Hepatocyte (in vitro differentiated cells): ENCODE measurements at places on chromosomes 2 and 18.

DNA sequence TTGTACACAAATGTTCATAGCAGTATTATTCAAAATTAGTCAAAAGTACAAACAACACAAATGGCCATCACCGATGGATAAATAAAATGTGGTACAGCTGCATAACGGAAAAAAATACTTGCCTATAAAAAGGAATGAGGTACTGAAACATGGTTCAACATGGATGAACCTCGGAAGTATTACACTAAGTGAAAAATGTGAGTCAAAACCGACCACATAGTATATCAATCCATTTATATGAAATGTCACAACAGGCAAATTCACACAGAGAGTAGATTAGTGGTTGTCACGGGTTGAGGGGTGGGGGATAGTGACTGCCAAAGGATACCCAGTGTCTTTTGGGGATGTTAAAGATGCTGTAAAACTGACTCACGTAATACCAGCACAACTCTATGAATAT, 3.5 kb downstream of the SS18 start:
- no peak for DNase-seq

- DNase-seq, result peak; percentile 34
Measured at GRCh38 chr18:79798999-79799370, 1.2 kb downstream of the KCNG2 start.

DNA sequence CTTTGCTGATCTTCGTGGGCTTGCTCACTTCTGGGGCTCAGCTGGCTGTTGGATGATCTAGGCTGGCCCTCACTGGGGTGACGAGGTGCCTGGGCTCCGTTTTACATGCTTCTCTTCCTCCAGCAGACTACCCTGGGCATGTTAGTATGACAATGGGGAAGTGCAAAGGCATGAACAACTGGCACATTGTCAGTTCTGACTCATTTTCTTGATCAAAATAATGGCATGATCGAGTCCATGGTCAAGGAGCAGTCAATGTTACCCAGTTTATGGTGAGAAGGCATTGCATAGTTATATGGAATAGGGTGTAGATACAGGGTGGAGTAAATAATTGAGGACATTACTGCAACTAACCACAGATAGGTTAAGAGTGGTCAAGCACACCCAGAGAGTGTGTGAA, 10.0 kb upstream of the UPP2 start:
- DNase-seq, result no peak

- no peak for DNase-seq
Measured at GRCh38 chr2:60849187-60849586, 32.2 kb upstream of the REL start.

GRCh38 chr2:18253686-18254197, 306.7 kb downstream of the RDH14 start:
- no peak for DNase-seq

DNA sequence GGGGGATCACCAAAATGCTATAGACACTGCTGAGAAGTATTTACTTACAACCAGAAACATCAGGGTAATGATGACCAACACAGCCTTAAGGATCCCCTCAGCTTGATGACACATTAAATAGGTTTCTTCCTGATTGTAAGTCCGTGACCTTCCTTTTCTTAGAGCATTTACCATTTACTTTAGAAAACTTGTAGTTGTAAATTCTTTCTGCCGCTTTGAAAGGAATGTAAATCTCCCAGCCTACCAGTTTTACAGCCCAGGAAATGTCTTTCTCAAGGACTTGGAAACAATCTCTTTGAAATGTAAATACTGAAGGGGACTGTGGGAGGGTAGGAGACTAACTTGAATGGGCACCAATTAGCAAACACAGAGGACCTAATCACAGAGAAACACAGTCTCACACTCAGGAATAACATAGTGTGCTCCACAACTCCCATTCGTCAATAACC, 278.6 kb downstream of the DSC3 start:
- peak; percentile 51 for DNase-seq

DNA sequence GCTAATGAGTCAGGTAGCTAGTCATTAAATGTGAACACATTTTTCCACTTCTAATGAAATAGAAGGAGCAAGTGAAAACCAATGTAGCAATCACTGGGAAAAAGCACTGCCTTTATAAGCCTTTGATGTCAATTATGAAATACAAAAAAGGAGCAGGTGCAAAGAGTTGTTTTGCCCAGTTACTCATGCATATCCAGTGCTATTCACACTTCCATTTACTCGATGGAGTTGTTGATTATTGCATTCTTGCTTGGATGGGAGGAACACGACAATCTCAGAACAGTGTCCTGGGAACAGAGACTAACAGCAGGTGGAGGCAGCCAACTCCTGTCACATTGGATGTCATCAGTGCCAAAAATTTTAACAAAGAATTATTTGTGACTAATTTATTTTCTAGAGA, 372.5 kb downstream of the CBLN2 start:
- no peak for DNase-seq

- no peak for DNase-seq
Measured at GRCh38 chr2:214547931-214548330, 137.1 kb downstream of the VWC2L start.
